ENCODE measurements at places on chromosomes 11 and 22.

- no peak for DNase-seq
Observed at GRCh38 chr11:112844517-112844916, 116.7 kb upstream of the NCAM1 start.

DNA sequence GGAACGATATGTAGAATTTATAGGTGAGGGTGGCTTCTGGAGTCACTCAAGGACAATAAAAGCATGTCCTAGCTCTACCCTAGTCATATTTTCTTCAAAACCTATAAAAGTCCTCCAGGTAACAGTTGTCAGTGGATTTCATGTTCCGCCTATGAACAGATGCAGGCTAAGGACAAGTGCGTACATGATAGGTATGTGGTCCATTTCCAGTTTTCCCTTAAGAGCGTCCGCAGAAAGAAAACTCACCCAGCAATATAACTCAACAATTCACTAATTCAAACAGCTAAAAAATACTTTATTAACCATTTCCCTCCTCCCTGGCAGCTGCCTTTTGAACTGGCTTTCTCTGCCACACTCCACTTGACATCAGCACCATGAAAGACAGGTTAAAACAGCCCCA is 50.2 kb upstream of the CCDC34 start:
- no peak for DNase-seq

DNA sequence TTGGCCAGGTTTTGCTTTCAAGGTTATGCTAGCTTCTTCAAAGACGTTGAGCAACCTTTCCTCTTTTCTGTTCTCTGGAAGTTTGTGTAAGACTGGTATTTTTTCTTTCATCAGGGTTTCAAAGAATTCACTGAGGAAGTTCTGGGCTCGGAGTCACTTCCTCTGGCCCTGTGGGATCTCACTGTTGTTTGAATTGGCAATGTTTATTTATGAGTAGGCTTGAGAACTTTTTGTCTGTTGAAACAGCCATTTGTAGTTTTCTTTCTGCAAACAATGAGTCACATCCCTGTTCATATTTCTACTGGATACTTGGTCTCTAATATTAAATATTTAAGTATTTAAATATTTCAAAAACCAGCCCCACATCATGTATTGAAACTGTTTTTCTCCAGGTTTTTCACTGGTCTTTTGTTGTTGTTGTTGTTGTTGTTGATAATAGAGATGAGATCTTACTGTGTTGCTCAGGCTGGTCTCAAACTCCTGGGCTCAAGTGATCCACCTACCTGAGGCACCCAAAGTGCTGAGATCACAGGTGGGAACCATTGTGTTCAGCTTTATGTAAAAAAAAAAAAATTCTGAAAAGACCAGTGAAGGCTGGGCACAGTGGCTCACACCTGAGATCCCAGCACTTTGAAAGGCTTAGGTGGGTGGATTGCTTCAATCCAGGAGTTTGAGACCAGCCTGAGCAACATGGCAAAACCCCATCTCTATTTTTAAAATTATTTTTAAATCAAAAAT is 26.9 kb downstream of the SUSD2 start:
- DNase-seq = no peak

GRCh38 chr22:41565403-41566054 is 4.7 kb downstream of the CSDC2 start:
- peak; percentile 34 for DNase-seq

GRCh38 chr11:115379528-115379927 is 124.7 kb downstream of the CADM1 start:
- no peak for DNase-seq

- DNase-seq = no peak
Observed at GRCh38 chr11:130128626-130129025, 31.0 kb upstream of the ST14 start.

All from NCI-H2171 (cell line).